ENCODE measurements at places on chromosomes 1 and 21. TPM values are rescaled to one million over a fixed set of nuclear protein-coding genes. Genes with fewer than 3 reads are reported as not detected.

- no peak for DNase-seq
Observed at GRCh38 chr1:153363641-153364040, 6.0 kb downstream of the S100A9 start.

GRCh38 chr1:159751031-159751430 lies 29.7 kb upstream of the DUSP23 start:
- no peak for DNase-seq

DNA sequence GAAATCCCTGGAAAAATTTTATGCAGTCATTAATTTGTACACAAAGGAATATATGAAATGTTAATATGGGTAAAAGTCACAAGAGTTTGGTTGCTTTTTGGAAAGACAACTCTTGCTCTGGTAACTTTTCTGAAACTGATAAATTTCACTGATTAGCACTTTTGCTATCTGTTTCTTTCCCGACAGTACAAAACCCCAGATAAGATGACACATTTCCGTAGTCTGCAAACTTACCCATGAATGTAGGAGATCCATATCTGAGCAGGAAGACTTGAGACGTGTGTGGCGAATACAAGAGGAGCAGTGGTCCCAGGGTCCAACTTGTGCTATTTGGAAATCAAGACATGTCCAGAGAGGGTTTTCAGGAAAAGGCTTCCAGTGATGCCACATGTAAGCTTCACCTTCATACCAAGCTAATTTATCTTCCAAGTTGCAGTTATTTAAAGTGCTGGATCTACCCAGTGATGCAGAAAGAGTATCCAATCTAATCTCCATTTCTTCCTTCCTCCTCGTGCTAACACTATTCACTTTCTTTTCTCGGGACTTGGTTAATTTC lies 35.9 kb upstream of the SAMSN1 start:
- DNase-seq = no peak

- no peak for DNase-seq
Observed at GRCh38 chr1:80987824-80988223, 812.9 kb upstream of the ADGRL2 start.

GRCh38 chr1:89581859-89582258 lies 51.1 kb upstream of the LRRC8C start:
- DNase-seq = no peak

- no peak for DNase-seq
Observed at GRCh38 chr1:207088161-207088560, 499 bp upstream of the C4BPB start.

GRCh38 chr21:34997294-34997693 lies 51.8 kb downstream of the RUNX1 start:
- no peak for DNase-seq

DNA sequence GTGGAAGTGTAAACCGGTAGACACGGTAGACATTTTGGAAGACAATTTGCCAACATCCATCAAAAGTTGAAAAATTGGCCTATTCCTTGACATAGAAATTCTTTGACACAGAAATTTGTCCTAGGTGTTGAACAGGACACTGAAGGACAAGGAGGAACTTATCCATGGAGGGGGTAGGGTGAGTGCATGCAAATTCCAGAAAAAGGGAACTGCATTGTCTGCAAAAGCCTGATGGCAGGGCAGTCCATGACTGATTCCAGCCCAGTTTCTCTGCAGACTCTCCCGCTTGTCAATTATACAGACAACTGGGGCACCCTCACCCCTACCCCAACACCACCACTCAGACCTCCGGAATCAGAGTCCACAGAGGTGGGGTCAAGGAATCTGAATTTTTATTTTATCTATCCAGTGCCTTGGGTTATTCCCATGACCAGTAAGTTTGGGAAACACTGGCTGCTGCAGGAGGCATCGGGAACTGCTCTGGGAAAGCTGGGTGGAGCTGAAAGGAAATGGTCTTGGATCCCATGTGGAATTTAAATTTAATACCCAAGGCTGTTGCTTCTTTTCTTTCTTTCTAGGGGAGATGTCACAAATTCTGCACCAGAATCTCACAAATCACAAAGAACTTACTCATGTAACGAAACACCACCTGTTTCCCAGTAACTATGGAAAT lies 103.3 kb upstream of the SLC45A1 start:
- no peak for DNase-seq

GRCh38 chr1:187513190-187513589 lies 684.4 kb downstream of the PLA2G4A start:
- no peak for DNase-seq

GRCh38 chr1:80048716-80049115 lies 1042.2 kb upstream of the ADGRL4 start:
- DNase-seq = no peak

DNA sequence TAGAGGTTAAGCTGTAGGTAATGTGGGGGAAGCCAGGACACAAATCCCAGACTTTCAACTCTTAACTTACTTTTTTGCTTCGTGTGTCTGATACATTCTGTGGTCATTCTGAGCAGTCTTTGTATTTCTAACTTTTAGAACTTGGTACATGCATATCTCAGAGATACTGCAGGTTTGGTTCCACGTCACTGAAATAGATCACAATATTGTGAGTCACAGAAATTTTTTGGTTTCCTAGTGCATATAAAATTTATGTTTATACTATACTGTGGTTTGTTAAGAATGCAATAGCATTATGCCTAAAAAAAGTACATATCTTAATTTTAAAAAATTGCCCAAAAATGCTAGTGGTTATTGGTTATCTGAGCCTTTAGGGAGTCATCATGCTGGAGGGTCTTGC lies 3.2 kb downstream of the URB2 start:
- no peak for DNase-seq

- DNase-seq = peak; percentile 8
Observed at GRCh38 chr1:11320153-11320936, 47.3 kb downstream of the UBIAD1 start.

- DNase-seq = no peak
Observed at GRCh38 chr1:116368241-116368640, 4.8 kb upstream of the ATP1A1 start.

Gene C8B
- total RNA-seq = not detected

Gene OR2L5
- not detected for total RNA-seq

Gene PTPN7
- total RNA-seq = not detected

Gene TPR
- total RNA-seq = 149 TPM
